ENCODE measurements at places on chromosomes 7 and 10.

DNA sequence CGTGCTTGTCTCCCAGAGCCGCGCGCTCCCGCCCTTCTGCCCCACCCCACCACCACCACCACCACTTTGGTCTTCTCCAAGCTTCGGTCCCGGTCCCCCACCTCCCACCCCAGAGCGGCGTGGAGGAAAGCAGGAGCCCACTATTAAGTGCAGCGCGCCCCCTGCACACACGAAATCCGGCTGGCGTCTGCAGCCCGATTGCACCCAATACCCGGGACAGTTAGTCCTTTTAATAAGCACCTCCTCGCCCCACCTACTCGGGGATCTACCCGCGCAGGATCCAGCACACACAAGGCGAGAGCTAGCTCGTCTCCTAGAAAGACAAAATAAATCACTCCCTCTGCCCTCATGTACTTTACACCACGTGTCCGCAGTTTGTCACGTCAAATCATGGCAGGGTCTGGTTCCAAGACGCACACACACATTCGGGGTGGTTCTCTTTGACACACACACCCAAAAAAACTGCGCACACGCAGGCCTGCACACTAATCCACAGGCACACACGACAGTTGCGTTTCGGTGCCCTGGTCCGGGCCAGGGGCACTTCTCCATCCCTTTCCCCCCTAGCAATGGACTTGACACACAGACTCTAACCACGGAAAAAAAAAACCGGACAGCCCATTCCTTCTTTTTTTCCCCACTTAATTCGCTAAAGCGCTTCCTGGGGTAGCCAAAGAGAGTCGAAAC is 1.6 kb downstream of the SFMBT2 start:
- no peak for DNase-seq

DNA sequence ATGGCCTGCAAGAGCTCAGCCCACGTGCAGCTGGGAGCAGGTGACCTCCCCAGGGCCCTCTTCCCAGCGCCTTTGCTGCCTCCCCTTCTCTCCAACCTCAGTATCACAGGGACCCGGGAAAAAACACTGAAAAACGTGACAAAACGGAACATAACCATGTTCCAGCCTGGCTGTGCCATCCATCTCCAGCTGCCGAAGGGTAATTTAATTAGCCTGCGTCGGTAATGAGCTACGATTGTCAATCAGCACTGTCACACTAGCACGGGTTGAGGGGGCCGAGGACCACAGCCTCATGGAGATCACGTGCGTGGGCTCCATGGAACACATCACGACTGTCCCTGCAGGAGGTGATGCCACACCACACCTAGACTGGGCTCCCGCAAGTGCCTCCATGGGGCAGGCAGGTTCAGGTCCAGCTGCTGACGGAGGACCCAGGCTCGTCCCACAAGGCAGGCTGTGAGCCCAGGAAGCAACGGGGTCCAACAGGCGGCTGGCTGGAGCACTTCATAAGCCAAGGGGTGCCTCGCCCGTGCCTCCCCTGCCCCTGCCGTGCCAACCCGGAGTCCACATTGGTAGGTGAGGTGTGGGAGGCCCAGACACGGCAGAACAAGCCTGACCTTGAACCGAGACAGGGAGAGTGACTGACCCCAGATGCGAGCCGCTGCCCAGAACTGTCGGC is 199.5 kb downstream of the ELFN1 start:
- no peak for DNase-seq

DNA sequence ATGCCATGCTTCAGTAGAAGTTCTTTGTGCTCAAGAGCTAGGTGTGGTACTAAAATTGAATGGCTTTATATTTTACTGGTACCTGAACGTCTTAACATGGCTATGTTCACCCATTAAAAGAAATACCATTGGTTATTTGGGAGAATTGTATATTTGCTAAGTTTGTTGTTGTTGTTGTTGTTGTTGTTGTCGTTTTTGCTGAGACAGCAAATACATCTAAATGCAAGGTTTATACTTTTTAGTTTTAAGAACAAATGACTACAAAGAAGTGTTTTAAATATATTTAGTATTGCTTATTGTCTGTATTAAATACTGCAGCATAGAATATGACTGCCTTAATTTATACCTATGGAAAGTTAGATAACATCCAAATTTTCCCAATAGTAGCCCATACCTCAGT is 66.9 kb downstream of the HECW1 start:
- no peak for DNase-seq

DNA sequence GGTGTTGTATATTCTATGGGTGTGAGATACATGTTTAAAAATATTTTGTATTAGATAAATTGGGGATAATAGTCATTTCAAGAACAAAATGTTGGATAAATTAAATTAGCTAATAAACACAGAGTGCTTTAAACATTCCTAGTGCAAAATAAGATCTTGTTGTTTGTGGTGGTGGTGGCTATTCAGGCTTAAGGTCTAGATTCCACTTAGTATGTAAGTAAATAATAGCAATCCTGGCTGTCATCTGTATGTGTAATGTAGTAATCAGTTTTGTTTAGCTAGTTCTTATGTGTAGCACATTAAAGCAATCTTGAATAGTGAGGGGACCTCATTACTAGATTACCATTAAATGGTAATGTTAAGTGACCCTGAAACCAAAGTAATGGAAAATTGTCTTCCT is 48.7 kb downstream of the KAT6B start:
- no peak for DNase-seq

DNA sequence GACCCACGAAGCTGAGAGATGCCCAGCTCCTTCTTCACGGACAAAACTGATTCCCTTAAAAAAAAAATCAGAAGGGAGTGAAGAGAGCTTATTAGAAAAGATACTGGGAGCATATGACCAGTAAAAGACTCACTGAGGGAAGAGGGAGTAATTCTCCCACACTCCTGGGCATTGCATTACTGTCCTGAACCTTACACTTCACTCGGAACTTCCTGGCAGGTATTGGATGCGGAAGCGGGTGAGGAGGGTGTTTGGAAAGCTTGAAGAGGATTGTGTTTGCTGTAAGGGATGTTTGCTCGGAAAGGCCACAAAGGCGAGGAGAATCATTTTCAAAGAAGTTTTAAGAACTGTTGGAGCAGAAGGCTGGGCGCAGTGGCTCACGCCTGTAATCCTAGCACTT is 375 bp downstream of the HKDC1 start:
- no peak for DNase-seq
